ENCODE measurements at places on chromosomes 2 and 18.

- DNase-seq = peak; percentile 54
These were observed 17.3 kb upstream of the PSD4 start for GRCh38 chr2:113156278-113157117.

DNA sequence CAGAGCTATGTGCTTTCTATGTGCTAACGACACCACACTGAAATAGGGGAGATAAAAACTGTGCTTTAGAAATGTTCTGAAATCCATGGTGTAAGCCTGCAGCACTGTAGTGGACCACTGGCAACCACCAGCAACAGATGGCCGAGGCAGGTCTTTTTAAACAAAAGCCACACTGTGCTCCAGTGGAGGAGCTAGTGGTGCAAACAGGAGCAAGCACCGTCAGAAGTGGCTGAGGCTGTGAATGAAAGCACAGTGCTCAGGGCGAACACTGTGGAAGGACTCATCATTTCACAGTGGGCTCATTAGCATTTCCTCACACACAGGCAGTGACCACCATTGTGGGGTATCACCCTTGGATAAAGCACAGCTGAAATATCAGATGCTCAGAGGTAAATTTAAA is 22.9 kb upstream of the MTX2 start:
- DNase-seq = no peak

- DNase-seq = no peak
These were observed 894.7 kb downstream of the TMEM182 start for GRCh38 chr2:103656558-103656957.

DNA sequence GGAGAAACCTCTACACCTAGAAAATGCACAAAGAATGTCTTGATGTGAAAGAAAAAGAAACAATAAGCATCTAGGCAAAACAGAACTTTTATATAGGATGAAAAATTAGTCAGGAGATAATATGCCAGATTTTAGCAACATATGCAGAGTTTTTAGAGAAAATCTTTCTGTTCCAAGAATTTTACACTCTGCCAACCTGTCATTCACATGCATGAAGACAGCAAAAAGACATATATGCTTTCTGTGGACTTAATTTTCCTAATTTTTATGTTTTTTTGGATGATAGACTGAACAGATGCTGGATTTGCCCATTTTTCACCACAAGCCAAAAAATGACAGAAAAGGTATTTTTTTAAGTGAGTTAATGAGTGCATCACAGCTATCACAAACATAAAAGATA is 637.3 kb downstream of the TRIB2 start:
- DNase-seq = no peak

DNA sequence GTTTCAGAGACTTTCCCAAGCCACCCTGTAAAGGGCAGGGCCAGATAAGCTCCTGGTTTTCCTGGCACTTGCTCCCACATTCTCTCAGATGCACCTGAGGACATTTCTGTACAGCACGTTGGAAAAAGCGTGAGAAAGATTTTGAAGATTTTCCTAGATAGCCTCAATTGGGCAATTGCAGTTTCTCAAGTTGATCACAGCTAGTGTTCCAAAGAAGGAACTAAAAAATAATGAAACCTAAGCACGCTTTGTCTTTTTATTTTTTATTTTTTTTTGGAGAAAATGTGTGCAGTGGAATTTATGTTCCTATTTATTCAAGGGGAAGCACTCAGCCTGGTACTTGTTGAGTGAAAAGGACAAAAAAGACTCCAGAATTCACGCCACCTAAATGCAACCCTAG is 429.1 kb downstream of the RNF144A start:
- DNase-seq = no peak

DNA sequence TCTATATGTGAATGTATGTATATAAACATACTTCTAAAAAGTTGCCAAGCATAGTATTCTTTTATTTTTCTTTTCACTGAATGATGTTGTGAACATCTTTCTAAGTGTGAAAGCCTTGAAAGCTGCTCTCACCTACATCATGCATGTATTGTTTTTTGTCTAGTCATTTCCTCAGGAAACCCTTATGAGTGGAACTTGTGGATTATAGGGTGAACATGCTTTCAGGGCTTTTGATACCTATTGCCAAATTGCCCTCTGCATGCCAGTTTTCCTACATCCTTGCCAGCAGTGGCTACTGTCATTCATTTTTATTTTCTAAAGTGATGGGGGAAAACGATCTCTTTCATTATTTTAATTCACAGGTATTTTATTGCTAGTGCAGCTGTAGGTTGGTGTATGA is 78.3 kb downstream of the ADAM23 start:
- no peak for DNase-seq

- no peak for DNase-seq
These were observed at the start of gene ACTG2 for GRCh38 chr2:73892631-73893329. ACTG2 (plus strand) TSS chr2:73893008; CDS start chr2:73901312, 8,304 bp downstream.

DNA sequence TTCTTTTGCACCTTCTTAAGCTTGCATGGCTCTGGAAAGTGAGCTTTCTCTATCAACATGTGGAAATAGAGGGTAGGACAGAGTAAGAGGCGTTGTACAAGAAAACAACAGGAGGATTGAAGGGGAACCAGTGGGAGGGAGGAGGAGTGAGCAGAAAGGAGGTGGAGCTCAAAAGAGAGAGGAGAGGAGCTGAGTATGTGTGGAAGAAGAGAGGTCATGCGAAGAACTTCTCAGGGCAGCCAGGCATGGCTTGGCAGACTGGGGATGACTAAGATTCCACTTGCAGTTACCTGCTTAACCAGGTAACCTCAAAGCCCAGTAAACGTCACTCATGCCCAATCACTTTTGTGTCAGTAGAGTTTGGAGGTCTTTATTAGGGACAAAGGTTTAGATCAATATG is 105.1 kb downstream of the BCL2L11 start:
- no peak for DNase-seq

DNA sequence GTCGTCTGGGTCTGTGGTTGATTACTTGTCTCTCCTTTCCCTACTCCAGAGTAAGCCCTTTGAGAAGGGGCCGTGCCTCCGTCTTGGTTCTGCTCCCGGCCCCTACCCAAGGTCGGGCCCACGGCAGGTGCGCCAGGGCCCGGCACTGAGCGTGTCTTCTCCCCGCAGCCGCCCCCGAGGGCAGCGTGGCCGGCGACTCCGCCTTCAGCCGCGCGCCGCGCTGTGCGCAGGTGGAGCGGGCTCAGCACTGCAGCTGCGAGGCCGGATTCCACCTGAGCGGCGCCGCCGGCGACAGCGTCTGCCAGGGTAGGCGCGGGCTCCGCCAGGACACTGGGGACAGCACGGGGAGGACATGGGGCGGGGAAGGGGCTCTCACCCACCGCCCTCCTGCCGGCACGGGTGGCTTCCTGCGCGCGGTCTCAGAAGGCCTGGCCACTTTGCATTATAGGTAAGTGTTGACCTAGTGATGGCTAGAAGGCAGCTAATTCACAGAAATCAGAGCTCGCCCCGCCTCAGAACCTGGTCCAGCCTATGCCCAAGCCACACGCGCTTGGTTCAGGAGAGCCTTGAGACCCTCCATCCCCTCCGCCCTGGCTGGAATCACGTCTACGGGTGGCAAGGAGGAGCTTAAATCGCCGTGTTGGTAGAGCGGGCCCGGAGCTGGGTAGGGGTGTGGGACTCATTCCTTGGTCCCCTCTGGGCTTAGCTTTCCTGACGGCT is 43.5 kb downstream of the FBLN7 start:
- DNase-seq = no peak

DNA sequence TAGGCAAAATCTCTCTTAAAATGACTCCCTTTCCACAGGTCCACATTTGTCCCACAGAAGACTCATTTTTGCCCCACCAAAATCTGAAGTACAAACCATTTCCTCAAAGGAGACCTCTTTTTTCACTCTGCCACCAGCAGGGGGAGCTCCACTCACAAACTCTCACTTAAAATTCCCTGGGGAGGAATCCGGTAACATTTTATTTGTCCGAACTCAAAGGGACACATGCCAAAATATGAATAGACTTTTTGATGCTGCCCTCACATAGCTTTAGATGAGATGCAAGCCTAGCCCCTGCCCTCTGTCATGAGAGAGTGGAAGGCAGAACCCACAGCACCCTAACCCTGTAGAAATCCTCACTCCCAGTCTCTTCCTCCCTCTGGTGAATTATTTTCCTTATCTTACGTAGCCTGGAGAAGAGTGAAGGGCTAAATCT is 57.1 kb downstream of the RMDN2 start:
- DNase-seq = peak; percentile 15

DNA sequence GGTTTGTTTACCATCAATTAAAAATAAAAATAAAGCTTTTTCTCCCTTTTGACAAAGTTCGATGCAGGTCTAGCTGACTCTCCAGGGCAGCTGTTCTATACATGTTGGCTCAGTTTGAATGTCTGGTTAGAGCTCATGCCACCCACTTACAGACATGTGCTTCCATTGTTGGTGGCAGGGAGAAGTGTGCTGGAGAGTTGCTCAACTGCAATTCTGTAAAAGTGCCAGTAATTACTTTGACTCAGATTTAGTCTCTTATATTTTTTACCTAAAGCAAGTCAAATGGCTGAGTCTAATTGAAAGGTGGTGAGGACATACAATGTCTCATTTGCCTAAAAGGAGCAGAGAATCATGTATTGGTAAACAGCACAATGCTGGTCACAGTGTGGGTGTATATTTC is 609.1 kb upstream of the SYT4 start:
- DNase-seq = no peak

GRCh38 chr2:69948963-69949645 is 12.3 kb downstream of the ASPRV1 start:
- no peak for DNase-seq

DNA sequence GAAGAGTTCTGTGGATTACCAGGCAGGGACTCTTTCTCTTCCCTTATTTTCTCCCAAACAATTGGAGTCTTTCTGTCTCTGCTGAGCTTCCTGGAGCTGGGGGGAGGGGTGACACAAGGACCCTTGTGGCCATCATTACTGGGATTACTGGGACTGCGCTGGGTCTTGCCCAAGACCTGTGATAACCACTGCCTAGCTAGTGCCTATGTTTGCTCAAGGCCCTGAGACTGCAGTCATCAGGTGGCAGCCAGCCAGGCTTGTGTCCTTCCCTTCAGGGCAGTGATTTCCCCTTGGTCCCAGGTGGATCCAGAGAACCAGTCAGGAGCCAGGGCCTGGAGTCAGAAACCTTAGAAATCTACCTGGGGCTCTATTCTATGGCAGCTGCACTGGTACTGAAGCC is 355.6 kb downstream of the PARD3B start:
- peak; percentile 59 for DNase-seq

GRCh38 chr2:186379052-186379451 is 107.0 kb upstream of the ZC3H15 start:
- no peak for DNase-seq

GRCh38 chr2:172162739-172163336 is 60.1 kb upstream of the DLX2 start:
- DNase-seq = no peak

DNA sequence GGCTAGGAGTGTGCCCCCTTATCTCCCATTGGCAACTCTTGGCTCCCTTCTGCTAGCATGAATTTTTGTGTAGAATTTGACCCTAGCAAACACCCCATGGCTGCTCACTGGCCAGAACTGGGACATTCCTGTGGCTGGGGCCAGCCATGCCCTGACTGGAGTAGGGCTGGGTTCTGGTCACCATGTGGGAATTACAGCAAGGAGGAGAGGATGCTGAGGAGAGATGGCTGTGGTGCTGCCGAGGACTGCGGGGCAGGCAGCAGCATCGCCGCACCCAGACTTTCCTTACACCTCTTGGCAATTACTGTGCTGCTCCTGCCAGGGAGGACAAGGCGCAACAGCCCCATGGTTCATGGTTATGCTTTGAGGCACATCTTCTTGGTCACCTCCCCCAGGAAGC is 12.7 kb downstream of the KCNF1 start:
- no peak for DNase-seq

GRCh38 chr18:64097497-64097896 is 51.4 kb downstream of the LINC00305 start:
- DNase-seq = no peak

DNA sequence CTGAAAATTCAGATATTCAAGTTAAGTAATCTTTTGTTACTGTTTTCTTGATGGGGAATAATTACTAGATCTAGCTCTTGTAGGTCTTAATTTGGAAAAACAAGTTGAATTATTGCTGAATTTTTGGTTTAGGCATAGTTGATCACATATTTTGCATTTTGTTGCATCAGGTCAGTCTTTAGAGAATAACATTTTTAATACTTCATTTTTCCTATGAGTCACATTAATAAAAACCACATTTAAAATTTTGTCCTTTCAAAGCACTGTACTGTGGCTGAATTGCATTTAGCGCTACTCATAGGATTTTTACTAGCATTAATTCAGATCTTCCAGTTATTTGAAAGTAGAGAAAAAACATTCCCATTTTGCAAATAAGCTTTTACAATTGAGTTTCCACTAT is 23.2 kb downstream of the MAP4K4 start:
- DNase-seq = no peak

DNA sequence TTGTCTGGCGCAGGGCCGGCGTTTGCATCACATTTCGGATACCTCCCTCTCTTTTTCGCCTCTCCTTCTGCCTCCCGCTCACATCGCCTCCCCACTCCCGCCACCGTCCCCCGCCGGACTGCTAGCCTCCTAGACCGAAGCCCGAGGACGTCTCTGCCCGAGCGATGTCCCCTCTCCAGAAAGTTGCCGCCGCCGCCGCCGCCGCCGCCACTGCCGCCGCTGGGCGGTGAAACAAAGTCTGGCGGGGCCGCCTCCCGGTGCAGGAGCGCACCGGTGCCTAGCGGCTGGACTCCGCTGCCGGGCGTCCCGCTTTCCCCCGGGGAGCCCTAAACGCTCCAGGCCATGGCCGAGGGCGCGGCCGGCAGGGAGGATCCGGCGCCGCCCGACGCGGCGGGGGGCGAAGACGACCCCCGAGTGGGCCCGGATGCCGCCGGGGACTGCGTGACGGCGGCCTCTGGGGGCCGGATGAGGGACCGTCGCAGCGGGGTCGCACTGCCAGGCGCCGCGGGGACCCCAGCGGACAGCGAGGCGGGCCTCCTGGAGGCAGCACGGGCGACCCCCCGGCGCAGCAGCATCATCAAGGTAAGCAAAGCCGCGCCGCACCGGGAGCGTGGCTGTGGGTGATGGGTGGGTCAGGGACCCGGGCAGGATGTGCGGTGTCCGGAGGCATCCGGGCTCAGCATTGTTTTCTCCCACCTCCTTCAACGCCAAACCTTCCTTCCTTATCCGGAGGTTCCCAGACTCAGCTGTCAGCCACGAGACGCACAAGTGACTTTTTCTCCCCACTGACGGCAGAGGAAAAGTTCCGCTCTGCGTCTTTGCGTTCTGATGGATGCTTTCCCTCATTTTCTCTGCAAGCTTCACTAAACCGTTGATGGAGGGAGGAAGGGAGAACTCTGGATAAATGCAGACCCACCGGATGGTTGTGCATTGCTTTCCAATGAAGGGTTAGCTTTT is 643 bp downstream of the PLCL1 start:
- no peak for DNase-seq

- DNase-seq = no peak
These were observed 31.4 kb upstream of the CD28 start for GRCh38 chr2:203675086-203675485.
